ENCODE measurements at places on chromosomes 12 and 14.

DNA sequence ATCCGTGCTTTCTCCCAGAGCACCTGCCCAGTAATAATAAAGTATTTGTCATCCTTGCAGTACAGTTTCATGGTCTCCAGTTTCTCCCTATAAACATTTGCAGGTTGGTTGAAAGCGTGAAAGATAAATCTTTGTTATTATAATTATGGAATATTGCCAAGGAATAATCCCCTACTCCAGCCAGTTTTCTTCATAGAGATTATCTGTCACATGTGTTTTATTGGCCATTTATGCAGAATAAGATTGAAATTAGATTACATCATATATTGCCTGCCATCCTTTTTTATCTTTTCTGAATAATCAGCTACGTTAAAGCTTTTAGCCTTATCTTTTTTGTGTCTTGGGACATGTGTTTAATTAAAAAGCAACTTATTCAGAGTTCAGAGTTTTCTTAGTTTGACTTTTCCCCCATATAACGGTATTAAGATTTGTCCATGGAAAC, 168.0 kb downstream of the KICS2 start:
- DNase-seq: no peak

DNA sequence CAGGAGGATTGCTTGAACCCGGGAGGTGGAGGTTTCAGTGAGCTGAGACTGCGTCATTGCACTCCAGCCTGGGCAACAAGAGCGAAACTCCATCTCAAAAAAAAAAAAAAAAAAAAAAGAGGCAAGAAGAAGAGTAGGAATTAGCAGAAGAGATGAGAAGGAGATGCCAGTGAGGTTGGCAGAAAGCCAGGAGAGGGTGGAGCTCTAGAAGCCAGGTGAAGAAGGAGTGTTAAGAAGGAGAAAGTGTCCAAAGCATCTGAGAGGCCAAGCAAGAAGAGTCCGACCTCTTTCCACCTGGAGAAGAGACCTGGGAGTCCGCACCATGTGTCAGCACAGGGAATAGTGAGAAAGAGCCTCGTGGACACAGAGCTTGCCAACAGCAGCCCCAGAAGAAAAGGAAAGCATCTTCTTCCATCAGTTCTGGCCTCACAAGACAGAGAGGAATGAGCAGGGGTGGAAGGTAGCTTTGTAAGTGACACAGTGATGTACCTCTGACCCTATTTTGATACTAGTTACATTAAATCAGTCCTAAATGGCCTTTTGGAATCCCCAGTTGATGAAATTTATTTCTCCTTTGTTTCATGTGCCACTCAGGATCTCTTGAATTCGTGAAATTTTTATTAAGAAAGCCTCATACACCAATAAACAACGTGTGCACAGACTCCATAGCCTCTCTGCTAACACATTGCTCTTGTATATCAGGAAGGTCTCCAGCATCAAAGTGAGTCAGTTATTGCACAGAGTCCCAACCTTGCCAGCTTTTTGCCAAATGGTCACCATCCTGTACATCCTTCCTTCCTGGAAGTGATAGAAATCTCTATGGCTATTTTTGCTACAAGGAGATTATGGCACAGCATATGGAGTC, 70.6 kb downstream of the SAMD4A start:
- no peak for DNase-seq

GRCh38 chr12:82426081-82426480, 67.8 kb downstream of the METTL25 start:
- no peak for DNase-seq

DNA sequence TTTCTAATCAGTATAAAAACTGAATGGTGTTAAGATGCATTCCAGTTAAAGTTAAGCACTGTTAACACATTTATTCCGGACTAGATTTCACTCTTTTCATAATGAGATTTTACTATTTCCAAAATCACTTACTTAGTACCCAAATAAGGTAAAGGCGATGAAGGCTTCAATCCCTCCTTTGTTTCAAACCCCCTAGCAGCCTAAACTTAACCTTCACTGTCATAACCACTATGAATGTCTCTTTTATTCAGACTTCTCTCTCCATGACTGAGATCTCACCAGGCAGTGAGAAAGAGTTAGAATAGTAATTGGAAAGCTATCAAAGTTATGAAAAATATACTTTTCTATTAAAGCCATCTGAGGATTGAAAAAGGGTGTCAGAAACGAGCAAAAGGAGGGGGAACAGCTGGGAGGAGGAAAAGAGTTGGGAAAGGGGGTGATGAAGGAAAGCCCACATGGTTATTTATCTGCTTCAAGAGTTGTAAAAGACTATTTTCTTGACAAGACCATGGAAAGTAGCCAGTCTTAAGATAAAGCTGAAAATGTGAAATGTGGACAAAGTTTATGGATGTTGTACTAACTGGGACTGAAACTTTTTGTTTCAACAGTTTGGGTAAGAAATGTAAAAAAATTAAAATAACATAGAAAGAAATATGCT, 11.7 kb downstream of the EPS8 start:
- no peak for DNase-seq

DNA sequence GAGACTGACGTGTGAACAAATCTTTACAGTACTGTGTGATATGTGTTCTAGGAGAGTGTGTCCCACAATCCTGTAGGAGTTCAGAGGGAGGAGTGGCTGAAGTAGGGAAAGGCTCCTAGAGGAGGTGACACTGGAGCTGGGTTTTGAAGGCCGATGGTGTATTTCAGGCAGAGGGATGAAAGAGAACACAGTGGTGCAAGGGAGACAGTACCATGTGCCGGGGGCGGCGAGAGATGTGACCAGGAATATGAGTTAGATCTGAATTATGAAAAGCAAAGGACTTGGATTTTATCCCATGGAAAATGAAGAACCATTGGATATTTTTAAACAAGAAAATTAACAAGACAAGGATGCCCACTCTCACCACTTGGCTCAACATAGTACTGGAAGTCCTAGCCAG, 77.0 kb upstream of the ESRRB start:
- DNase-seq: no peak

Data from stimulated activated CD4-positive, alpha-beta T cell treated with anti-CD3 and anti-CD28 coated beads, Interleukin-12 subunit alpha, Interleukin-12 subunit beta, amount 100 ng/mL, for 4 hours (primary cell).